ENCODE measurements at places on chromosomes 7 and 10.

DNA sequence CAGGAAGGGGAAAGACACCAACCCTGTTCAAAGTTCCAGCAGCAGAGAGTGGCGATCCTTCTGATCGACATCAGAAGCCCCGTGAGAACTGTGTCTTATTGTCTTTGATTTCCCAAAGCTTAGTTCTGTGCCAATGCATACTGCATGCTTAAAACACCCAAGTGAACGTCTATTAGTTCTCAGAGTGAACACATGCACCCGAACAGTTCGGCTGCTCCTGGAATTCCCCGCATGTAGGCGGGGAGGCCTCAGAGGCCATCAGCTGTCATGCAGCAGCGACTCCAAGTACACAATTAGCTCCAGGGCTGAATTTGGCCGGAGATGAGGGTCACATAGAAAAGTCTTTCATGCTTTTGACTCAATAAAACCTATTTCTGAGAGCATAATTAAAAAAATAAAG is 276.9 kb downstream of the ZMYND11 start:
- peak; percentile 12 for DNase-seq

DNA sequence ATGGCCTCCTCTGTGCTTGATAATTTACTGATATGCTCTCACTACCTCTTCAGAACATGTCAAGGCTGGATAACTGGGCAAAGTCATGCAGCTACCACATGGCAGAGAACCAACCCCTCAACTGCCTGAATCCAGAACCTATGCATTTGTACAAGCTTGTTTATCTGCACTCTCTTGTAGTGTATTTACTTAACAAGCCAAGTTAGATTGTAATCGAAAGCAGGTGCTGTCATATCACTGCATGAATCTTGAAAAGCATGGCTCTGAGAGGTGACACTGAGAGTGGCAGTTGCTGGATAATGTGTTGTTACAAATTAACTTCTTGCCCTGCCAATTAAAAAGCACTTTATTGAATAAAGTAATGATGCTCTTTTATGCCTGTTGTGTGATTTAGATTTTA is 588.6 kb downstream of the NRG3 start:
- no peak for DNase-seq

DNA sequence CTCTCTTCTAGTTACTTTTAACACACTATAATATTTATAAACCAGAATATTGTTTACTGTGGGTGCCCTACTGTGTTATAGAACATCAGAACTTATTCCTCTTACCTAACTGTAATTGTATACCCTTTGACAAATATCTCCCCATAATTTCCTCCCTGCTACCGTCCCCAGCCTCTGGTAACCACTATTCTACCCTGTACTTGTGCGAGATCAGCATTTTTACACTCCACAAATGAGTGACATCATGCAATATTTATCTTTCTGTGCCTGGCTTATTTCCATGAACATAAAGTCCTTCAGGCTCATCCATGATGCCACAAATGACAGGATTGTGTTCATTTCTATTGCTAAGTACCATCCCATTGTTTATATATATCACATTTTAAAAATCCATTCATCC is 139.8 kb upstream of the RSU1 start:
- no peak for DNase-seq

DNA sequence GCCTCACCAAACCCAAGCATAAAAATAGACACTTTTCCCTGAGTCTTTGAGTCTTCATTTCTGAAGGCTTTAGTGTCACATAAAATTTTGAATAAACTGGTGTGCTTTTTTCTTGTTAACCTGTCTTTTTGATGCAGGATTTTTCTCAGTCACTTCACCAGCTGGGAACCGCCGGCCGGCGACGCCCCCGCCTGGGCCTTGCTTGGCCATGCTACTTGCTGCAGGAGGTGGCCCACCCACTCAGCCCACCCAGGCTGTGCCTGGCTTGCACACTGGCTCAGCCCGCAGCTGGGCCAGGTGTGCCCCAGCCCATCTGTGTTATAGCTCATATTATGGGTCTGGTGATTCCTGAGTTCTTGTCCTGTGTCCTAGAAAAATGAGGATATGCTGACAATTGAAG is 247.4 kb upstream of the CACNA2D1 start:
- DNase-seq, result no peak
